ENCODE measurements at places on chromosomes 1 and 21.

DNA sequence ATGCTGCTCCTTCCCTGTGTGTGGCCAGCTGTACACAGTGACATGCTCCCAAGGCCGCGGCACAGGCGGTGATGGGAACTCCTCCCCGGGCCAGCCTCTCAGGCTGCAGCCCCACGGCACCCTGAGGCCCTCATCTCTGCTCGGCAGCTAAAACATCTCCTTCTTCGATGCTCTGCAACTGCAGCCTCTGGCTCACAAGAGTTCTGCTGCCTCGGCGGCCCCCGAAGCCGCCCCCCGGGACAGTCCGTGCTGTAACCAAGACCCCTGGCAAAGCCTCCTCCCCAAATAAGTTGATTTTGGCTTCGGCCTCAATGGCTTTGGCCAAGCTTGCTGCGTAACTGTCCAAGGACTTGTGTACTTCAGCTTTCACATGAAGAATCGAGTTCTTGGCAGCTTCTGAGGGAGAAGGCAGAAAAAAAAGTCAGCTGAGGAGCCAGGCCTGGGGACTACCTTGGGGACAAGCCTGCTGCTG is 51.3 kb downstream of the GPR161 start:
- DNase-seq, result no peak

DNA sequence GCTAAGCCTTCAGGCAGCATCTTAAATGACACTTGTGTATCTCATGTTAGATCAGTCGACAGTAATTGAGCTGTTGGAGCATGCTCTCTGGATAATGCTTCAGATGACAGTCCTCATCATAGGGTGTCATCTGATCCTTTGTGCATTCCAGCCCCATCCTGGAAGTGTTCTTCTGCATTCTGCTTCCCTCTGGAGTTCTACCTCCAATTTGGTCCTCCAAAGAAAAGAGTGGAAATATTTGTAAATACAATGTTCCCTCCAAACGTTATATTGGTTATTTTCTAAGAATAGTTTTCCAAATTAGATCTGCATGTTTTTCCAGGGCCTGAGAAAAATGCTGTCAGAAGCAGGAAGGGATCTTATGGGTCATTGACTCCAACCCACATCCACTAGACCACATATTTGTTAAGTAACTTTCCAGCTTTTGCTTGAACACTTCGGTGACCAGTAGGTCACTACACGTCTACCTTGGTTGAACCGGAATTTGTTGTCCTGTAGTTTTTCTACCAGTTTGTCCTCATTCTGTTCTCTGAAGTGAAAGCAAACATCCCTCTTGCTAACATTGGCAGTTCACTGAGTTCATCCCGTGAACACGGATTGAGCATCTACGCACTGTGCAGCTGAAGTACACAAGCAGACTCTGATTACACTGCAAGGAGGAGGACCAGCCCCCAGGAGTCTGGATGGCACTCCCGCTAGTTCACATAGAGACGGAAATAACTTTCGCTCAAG is 136.0 kb downstream of the TLR5 start:
- no peak for DNase-seq

DNA sequence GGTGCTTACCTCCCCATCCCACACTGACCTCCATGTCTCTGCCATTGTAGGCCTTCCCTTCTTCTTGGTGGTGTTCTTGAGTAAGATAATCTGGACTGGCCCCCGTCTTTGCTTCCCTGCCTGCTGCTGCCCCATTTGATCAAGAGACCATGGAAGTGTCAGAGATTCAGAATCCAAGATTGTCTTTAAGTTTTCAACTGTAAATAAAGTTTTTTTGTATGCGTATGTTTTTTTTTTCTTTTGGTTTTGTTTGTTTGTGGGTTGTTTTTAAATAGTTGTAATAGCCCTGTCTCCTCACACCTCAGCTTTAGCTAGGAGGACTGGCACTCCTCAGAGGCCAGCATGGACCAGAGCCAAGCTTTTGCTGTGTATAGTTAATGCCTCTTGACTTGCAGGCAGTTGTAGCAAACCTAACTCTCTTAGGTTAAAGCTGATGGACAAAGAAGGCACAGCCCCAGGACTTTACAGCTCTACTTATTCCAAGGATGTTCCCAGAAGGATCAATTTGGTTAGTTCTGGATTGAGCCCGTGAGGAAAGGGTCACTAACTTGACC is 5.6 kb upstream of the YBX1 start:
- no peak for DNase-seq

DNA sequence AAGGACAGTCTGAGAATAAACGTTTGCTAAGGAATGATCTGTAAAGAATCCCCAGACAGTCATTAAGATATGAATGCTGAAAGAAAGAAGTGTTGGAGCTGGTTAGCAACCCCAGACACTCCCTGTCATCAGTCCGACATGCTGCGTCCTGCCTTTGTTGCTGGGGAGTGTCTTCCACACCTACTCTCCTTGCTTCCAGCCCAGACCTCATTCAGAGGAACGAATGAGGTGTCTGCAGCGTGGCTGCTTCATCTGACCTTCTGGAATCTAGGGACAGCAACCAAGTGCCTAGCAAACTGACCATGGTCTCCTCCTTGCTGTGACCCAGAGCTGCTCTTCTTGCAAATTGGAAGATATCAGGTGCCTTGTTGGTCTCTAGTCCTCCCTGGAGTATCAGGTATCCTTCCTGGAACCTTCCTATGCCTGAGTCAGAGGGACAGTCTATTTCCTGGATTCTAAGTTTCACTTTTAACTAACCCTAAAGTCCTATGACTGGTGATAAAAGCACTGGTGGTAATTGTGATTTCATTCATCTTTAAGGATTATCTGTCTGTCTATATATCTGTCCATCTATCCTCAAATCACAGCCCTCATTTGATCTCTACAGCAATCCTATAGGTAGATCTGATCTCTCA is 45.3 kb downstream of the NFASC start:
- DNase-seq, result no peak

GRCh38 chr1:219906924-219907771 is 21.2 kb downstream of the SLC30A10 start:
- DNase-seq, result no peak

DNA sequence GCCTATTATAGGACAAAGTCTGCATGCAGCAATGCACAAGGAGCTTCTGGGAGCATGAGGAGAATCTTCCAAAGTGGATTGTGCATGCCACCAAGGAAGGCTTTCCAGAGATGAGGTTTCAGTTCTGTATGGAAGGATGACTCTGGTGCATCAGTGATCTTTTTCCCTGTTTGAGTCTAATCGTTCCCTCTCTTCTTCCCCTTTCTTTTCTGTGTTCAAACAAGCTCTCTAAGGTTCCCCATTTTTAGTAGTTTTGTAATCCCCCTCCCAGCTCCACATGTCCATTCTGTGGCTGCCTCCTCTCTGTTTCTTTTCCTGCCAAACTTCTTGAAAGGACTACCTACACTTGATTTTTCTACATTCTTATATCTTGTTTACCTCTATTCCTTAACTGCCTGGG is 43.3 kb upstream of the USP25 start:
- DNase-seq, result no peak

DNA sequence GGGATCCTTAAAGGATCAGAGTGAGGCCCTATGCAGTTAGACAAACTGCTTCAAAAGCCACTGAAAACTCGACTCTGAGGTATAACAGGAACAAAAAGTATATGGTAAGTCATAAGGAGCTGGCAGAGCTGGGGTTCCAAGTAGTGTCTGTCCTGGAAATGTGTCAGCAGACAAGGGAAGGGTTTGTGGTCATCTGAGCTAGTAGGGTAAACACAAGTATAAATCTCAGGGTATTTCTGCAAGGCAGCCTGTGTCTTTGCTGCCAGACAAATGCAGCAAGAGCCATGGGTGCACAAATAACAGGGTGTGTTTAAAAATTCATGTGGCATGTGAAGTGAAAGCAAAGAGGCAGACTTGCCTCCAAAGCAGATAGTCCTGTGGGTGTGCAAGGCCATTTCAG is 759.0 kb upstream of the ADAMTS5 start:
- DNase-seq, result no peak

- no peak for DNase-seq
These were observed 28.0 kb upstream of the XPR1 start for GRCh38 chr1:180603850-180604226.

- no peak for DNase-seq
These were observed 84.7 kb downstream of the PDE9A start for GRCh38 chr21:42737951-42738590.

DNA sequence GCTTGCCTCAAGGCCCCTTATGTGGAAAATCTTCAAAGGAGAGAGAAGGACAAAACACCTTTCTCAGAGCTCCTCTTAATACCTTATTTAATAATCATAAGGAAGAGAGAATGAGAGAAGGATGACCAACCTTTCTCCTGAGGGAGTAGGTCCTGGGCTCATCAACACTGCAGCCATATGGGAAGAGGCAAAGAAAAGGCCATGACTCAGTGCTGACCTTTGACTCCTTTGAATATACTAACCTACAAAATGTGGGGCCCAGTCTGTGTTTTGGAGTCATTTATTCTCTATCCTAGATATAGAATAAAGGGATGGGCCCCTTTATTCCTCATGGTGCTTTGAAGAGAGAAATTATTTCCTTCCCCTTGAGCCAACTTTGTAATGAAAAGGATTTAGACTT is 38.3 kb downstream of the CAMSAP2 start:
- no peak for DNase-seq

- DNase-seq, result peak; percentile 19
These were observed 64.8 kb downstream of the MYOM3 start for GRCh38 chr1:24047110-24047477.

- no peak for DNase-seq
These were observed 8.0 kb upstream of the RIMS3 start for GRCh38 chr1:40673452-40673851.

DNA sequence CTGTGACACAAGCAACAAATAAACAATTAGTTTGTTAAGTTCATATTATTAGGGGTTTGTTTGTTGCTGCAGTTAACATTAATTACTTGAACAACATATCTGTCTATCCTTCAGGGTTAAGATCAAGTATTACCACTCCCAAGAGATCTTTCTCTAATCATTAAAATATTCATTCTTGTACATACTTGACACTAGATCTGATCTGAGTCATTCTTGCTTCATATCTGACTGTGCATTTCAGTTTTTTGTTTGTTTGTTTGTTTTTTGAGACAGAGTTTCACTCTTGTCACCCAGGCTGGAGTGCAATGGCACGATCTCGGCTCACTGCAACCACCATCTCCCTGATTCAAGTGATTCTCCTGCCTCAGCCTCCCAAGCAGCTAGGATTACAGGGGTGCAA is 613.3 kb upstream of the PLXNA2 start:
- DNase-seq, result no peak

DNA sequence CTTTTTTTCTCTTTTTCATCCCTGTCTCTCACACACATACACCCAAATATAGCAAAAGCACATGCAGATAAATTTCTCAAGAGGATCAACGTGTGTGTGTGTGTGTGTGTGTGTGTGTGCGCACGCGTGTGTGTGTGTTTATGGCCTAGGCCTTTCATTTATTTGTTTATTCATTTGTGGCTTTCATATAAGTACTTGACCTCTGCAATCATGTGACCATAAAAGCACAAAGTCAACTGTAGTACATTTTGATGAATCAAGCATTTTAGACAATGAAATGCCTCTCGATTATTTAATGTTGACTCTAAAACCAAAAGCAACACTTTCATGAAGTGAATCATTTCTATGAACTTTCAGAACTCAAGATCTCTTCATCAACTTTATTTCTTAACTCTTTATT is 194.1 kb upstream of the ADGRL2 start:
- DNase-seq, result no peak

GRCh38 chr1:213987927-213988506 is at the start of gene PROX1:
TSS of gene PROX1 (plus strand) at chr1:213987973. CDS start at chr1:213996536, 8,563 bp downstream.
- peak; percentile 35 for DNase-seq

DNA sequence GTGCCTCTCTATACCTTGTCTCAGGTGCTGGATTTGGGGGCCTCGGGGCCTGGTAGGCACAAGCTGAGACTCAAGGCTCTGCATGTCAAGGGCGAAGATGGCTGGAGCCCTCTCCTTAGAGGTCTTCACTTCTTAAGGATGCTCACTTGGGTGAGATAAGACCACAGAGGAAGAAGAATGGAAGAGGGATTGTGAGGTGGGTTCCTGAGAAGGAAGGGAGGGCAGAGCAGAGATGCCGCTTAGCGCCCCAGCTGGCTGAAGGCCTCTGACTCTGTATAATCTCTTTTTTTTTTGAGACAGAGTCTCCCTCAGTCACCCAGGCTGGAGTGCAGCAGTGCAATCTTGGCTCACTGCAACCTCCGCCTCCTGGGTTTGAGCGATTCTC is 32.2 kb downstream of the SOX13 start:
- DNase-seq, result no peak

DNA sequence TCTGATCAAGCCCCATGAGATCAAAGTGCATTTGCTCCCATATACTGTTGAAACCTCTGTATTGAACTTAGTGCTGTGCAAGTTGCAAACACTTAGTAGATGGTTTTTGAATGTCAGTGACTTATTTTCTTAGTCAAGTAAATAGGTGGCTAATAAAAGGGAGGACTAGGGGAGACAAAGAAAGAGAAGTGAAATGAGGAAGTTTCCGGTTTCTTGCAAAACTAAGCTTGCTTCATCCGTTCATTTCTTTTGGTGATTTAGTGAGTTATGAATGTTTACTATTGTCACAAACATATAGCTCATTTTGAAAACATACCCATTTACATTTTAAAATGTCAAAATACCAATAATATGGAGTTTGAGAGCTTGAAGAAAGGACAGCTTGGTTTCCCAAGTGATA is 23.0 kb downstream of the ADAMTS5 start:
- no peak for DNase-seq

DNA sequence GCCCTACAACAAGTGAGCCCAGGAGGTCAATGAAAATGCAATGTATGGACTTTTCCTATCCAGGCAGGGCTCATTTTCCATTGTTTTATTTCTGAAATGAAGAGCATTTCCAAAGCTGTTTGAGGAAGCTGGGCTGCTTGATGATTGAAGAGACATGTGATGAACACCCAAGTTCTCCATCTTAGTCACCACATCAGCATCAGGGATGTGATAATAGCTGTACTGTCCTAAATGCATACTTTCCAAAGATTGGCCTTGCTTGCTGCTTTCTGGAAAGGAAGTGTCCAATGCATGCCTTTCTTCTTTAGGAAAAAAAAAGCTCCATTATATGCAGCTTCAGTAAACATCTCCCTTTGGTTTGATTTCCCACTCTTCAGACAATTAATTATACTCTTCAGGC is 425.9 kb upstream of the RUNX1 start:
- no peak for DNase-seq

- no peak for DNase-seq
These were observed 71.7 kb upstream of the TMPRSS2 start for GRCh38 chr21:41579692-41580091.

- DNase-seq, result no peak
These were observed 28.3 kb downstream of the VANGL2 start for GRCh38 chr1:160428655-160429054.

DNA sequence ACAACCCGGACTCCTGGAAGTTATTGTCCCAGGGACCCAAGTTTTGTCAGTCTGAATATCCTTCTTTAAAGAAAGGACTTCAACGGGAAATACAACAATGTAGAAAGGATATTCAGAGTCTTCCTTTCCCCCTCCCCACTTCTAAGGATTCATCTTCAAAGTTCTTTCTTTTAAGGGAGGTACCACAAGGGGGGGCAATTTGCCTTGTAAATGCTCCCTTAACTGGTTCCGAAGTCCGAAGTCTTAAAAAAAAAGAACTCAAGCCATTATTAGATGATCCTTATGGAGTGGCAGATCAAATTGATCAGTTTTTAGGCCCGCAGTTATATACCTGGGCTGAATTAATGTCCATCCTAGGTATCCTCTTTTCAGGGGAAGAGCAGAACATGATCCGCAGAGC is 47.0 kb downstream of the SERINC2 start:
- DNase-seq, result no peak

GRCh38 chr1:94039871-94040569 is 80.9 kb downstream of the ABCA4 start:
- DNase-seq, result no peak

- no peak for DNase-seq
These were observed 23.3 kb downstream of the ETNK2 start for GRCh38 chr1:204128464-204128963.

GRCh38 chr1:31949862-31950261 is 11.7 kb upstream of the PTP4A2 start:
- no peak for DNase-seq
